NT2/D1 (cell line): ENCODE measurements at places on chromosomes 5 and 9.

DNA sequence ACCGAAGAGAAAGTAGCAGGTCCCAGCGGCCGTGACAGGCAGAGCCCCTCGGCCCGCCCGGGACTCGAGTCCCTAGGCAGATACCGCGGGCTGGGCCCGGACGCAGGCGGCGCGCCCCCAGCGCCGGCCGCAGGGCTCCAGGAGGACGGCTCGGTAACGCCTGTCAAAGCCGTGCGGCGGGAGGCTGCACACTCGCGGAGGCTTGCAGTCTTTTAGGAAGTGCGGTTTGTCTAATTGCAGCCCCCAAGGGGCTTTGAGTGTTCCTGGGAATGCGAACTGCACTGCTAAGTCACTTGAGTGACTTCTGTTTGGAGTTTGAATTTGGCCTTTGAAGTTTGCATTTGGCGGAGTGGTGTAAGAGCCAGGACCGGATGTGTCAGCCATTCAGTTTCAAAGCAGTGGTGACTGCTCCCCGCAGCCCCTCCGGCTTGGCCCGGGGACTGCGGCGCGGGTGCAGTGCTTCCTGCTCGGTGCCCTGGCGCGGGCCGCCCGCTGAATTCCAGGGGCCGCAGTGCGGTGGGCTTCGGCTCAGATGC, 1.3 kb downstream of the MAP3K1 start:
- DNase-seq: peak; percentile 64

- no peak for DNase-seq
Observed at GRCh38 chr5:25405850-25406249, 761.1 kb upstream of the CDH10 start.

GRCh38 chr5:1416856-1417469, 28.3 kb downstream of the SLC6A3 start:
- no peak for DNase-seq

- no peak for DNase-seq
Observed at GRCh38 chr5:145971108-145971507, 34.7 kb downstream of the SH3RF2 start.

GRCh38 chr9:106532306-106533015, 330.5 kb upstream of the ZNF462 start:
- no peak for DNase-seq

DNA sequence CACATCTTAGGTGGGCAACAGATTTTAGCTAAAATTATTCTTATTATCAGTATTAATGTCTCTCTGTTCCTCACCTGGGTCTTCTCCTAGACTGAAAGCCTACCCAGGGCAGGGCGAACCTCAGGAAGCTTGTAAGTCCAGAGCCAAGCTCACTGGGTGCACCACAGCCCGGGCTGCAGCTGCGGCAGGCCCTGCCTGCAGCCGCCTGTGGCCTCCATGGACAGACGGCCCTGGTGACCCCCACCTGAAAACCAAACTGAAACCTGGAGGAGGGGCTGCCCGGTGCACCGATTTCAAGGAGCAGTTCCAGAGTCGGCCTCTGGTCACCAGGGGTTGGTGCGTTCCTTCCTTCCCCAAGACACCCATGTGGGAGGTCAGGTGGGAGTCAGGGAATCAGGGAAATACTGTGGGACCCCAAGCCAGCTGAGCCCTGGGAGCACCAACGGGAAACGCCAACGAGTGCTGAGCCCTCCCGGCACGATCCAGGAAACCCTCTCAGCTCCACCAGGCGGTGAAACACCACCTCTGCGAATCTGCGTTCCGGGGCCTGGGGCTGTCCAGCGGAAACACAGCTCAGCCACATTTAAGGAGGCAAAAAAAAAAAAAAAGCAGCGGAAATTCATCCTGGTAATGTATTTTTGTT, 68.6 kb upstream of the PPP1R26 start:
- no peak for DNase-seq

DNA sequence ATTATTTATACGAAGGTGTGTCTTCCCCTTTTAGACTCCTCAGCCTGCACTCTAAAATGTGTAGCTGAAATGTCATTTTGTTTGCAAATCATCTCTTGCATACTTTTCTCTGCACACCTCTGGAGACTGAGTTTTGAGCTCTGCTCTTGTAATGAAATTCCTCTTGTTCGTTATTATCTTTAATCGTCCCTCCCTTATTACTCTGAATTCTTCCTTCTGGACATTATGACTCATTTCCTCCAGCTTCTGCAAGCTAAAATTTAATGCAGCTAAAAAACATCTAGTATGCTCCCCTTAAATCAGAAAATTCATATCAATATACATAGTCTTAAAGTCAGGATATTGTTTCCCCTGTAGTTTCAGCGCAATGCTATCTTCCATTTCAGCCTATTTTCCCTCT, 13.5 kb downstream of the ISL1 start:
- DNase-seq: no peak

DNA sequence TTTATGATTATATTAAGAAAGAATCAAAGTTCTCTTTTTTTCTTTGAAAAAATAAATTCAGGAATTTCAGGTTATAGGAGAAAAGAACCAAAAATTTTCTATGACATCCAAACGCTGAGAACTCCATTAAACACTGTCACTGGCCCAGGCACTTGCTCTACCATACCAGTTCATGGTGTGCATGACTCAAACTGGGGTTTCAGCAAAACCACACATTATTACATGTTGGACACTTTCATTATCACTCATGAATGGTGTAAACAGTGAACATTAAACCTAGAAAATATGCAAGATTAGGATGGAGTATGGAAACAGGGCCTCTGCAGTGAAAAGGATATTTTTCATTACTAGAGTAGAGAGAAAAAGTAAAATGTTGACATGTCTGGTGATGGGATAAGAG, 369.9 kb upstream of the FAM174A start:
- DNase-seq: no peak

GRCh38 chr9:27441741-27442070, 82.4 kb upstream of the IFNK start:
- DNase-seq: no peak

- DNase-seq: no peak
Observed at GRCh38 chr9:133374612-133375115, 1.2 kb downstream of the SURF4 start.

GRCh38 chr9:120396931-120397330, 183.0 kb downstream of the CDK5RAP2 start:
- no peak for DNase-seq
